Neural progenitor cell (in vitro differentiated cells): ENCODE measurements at places on chromosomes 3 and 15.

GRCh38 chr3:9911863-9912262 is 5.0 kb upstream of the IL17RC start:
- H3K27ac ChIP-seq: no peak overlapping the region
- H3K4me1 ChIP-seq: peaks cover 16% of the 10 kb centered on the region
- no peak for DNase-seq
- peaks cover 30% of the 10 kb centered on the region for H3K27me3 ChIP-seq
- H3K36me3 ChIP-seq: no peaks in the 10 kb centered on the region
- no peak overlapping the region for H3K4me3 ChIP-seq

DNA sequence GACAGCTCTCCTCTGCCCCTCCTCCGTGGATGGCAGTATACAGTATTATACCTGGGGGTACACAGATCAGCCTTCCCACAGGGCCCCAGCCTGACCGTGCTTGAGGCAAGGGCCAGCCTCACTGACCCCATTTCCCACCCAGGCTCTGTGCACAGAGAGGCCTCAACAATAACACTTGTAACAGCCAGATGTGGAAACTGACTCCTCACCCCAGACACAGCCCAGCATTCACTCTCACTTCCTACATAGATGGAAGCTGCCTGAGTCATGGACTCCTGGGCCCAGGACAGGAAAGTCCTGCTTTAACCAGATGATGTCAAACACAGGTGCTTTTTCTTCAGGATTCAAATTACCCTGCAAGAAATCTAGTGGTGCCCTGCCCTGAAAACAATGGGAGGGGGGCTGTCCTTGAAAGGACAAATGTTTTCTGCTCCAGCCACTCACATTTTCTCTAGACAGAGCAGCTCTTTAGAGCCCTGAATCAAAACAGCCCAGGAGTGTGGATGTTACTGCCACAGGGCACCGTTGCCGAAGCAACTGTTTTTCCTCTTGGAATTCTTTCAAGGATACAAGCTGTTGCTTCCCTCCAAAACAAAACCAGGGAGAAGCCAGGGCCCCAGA is 16.4 kb downstream of the CCDC12 start:
- DNase-seq: peak; percentile 47
- H3K36me3 ChIP-seq: no peaks in the 10 kb centered on the region
- H3K27me3 ChIP-seq: no peaks in the 10 kb centered on the region
- H3K4me3 ChIP-seq: no peak overlapping the region
- H3K27ac ChIP-seq: peak overlapping the region; percentile 87

DNA sequence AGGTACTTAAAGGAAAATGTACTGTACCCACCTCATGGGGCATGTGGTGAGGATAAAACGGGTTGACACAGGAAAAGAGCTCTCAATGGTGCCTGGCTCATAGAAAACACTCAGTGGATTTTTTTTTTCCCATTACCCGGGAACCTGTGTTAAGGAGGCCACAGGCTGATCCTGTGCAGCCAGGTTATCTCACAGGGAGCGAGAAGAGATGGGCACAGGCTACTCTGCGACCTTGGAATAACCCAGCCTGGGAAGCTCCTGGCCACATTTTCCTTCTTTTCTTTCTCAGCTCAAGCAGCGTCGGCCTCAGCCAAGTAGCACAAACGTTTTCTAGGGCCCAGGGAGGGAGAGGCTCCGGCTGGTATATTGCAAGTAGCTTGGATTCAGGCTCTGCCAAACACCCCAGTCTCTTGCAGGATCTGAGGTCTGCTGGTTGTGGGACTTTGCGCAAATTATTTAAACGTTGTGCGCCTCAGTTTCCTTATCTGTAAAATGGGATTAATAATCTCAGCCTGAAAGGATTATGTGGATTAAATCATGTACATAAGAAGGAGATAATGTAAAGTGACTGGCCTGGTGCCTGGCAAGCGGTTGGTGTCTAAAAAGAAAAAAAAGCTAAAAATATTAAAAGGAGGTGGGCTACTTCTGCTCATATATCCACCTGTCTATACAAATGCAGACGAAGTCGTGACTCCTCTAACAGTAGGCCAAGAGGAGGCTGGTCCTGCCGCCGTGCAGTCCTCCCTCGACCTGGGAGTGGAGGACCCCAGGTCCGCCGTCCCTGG is 2.2 kb downstream of the FURIN start:
- peak overlapping the region; percentile 94 for H3K4me3 ChIP-seq
- no peak for DNase-seq
- no peak overlapping the region for H3K27ac ChIP-seq
- H3K27me3 ChIP-seq: no peaks in the 10 kb centered on the region
- peaks cover 41% of the 10 kb centered on the region for H3K4me1 ChIP-seq
- H3K36me3 ChIP-seq: no peaks in the 10 kb centered on the region

GRCh38 chr15:80985981-80986380 is 3.6 kb downstream of the MESD start:
- no peaks in the 10 kb centered on the region for H3K36me3 ChIP-seq
- no peak for DNase-seq
- H3K4me3 ChIP-seq: no peak overlapping the region
- no peaks in the 10 kb centered on the region for H3K27me3 ChIP-seq
- peaks cover 26% of the 10 kb centered on the region for H3K4me1 ChIP-seq

DNA sequence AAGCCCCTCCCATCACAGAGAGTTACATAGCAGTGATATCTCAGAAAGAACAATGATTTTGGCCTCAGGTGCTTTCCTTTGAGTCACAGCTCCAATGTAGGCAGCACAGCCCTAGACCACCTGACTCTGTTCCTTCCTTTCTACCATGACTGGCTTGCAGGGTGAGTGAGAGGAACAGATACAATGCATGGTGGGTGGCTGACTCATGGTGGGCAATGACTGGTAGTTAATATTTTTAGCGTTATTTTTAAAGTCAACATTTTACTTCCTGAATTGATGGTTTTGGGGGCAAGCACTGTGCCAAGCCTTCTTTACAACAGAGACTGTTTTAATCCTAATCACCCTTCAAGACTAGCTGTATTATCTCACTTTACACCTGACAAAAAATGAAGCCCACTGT is 32.8 kb upstream of the ST3GAL6 start:
- H3K4me3 ChIP-seq: no peak overlapping the region
- peaks cover 16% of the 10 kb centered on the region for H3K4me1 ChIP-seq
- DNase-seq: no peak
- H3K27me3 ChIP-seq: peaks cover 23% of the 10 kb centered on the region
- H3K36me3 ChIP-seq: no peaks in the 10 kb centered on the region

DNA sequence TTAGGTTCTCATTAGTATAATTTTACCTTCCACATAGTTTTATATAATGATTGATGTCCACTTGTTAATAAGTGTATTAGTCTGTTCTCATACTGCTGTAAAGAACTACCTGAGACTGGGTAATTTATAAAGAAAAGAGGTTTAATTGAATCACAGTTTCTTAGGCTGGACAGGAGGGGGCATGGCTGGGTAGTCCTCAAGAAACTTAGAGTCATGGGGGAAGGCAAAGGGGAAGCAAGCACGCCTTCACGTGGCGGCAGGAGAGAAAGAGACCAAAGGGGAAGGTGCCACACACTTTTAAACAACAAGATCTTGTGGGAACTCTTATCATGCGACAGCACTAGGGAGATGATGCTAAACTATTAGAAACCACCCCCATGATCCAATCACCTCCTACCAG is 19.2 kb downstream of the DZIP3 start:
- H3K36me3 ChIP-seq: peaks cover 8% of the 10 kb centered on the region
- H3K27ac ChIP-seq: no peak overlapping the region
- peak; percentile 31 for DNase-seq
- peaks cover 5% of the 10 kb centered on the region for H3K4me1 ChIP-seq
- no peak overlapping the region for H3K4me3 ChIP-seq

DNA sequence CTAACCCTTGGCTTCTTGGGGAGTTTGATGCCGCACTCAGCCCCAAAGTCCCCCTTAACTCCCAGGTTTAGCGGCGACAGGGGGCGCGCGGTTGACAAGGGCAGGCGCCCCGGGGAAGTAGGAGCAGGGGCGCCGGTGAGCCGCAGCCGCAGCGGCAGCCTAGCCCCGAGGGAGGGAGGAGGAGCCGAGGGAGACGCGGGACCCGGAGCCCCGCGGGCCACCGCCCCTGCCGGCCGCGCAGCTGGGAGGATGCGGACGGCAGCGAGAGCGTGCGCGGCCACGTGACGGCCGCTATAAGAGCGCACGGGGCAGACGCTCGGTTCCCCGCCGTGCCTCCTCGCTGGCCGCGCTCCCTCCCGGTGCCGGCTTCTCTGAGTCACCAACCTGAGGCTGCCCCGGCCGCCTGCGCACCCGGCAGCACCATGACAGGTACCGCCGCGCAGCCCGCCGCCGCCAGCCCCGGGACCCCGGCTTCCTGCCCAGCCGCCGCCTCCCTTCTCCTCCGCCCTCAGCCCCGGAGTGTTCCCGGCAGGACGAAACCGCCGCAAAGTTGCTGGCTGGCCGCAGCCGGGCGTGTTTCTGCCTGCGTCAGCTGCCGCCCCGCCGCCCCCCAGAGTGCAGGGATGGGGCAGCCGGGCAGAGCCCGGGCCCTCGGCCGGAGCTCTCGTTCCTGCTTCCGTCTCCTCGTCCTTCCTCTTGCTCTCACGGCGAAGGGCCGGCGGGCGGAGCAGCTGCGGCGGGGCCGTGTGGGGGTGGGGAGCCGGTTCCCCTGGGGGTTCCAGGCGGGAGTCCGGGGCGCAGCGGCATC is at the start of gene GYG1:
GYG1 (plus strand) TSS at position 322 of the 808 bp plus-strand sequence; CDS start at position 423, 101 bp downstream.
- H3K36me3 ChIP-seq: no peaks in the 10 kb centered on the region
- H3K4me3 ChIP-seq: peak within 1 kb of the TSS; percentile 73
- no peaks in the 10 kb centered on the region for H3K4me1 ChIP-seq
- no peak within 1 kb of the TSS for H3K27ac ChIP-seq
- peak; percentile 88 for DNase-seq
- H3K27me3 ChIP-seq: peaks cover 30% of the 10 kb centered on the region

DNA sequence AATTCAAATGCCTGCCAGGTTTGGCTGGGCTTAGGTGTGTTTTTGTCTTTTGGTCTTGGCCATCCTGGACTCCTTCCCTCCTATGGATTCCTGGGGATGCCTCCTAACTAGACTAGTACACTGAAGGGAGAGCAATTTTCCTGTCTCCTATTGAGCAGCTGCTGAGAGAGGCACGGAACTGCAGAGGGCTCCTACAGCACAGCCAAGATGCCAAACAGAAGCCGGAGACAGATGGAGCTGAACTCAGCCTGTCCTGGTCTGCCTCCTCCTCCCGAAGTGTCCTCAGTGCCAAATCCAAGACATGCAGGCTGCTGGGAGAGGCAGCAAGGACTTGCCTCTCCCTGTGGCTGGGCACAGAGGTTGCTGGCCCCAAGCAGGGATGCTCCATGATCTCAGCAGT is 256.6 kb upstream of the PROK2 start:
- no peak overlapping the region for H3K4me3 ChIP-seq
- no peaks in the 10 kb centered on the region for H3K27me3 ChIP-seq
- no peak overlapping the region for H3K27ac ChIP-seq
- no peak for DNase-seq
